ENCODE measurements at places on chromosomes 12 and 14. TPM values are rescaled to one million over a fixed set of nuclear protein-coding genes. Genes with fewer than 3 reads are reported as not detected.

GRCh38 chr12:61574339-61574738 lies 685.9 kb upstream of the USP15 start:
- no peak for DNase-seq

DNA sequence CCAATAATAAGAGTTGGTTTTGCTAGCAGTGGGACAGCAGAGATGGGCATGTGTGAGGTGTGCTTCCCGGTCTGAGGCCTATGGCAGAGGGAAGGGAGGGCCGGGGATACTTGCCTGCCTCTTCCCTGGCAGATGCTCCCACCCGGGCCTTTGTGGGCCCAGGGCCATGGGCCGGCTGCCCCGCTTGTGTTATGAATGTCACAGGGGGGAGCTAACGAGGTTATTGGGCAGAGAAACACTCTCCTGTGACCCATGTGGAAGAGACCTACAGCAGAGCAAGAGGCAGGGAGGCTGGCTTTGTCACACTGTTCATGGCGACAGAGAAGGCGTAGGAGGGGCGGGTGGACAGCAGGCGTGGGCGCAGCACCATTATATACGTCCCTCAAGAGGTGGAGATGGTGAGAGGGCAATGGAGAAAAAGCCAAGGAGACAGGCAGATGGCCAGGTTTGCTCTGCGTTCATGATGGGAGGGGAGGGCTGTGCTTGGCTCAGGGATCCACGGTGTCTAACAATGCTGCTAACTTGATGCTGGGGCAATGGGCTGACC lies 13.3 kb downstream of the CCND2 start:
- no peak for DNase-seq

DNA sequence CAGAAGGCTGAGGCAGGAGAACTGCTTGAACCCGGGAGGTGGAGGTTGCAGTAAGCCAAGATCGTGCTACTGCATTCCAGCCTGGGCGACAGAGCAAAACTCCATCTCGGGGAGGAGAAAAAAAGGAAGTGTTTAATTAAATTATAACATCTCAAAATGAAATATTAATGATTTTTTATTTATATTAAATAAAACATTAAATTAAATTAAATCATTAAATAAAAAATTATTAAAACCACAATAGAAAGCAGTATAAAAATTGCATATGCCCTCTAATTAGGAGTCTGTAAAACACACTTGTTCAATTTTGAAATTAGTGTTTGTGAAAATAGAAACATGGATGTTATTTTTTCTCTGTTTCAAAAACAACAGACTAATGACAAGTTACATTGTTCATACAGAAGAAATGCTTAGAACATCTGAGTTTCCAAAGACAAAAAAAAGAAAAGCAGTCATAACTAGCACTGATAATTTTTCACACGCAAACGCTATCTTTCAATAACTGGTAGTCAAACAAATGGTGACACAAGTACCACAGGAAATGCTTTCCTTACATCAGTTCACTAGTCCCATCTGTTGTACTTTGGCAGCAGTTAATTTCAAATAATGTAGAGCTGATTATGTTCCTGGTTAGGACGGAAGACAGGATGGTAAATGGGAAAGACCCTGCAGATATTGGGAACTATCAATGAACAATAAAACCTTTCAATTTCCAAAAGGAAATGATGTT lies 54.9 kb downstream of the HECTD4 start:
- DNase-seq, result no peak

DNA sequence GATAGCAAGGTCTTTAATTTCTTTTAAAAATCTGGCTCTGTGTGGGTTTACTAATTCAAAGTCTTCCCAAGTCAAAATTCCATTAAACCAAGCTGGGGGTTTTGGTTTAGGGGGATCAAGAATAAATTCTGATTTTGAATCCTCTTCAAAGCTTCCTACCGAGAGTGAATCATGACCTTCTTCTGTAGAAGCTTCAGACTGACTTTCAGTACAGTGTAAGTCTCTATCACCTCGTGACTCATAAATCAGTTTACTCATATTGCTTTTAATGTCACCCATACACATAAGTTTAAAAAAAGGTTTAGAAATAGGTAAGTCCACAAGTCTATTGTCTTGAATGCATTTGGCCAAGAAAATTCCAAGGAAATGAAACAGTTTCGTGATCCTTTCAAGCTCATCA lies 80.6 kb upstream of the STRN3 start:
- DNase-seq, result no peak

- DNase-seq, result no peak
These were observed 213.2 kb downstream of the C12orf50 start for GRCh38 chr12:87815771-87816585.

DNA sequence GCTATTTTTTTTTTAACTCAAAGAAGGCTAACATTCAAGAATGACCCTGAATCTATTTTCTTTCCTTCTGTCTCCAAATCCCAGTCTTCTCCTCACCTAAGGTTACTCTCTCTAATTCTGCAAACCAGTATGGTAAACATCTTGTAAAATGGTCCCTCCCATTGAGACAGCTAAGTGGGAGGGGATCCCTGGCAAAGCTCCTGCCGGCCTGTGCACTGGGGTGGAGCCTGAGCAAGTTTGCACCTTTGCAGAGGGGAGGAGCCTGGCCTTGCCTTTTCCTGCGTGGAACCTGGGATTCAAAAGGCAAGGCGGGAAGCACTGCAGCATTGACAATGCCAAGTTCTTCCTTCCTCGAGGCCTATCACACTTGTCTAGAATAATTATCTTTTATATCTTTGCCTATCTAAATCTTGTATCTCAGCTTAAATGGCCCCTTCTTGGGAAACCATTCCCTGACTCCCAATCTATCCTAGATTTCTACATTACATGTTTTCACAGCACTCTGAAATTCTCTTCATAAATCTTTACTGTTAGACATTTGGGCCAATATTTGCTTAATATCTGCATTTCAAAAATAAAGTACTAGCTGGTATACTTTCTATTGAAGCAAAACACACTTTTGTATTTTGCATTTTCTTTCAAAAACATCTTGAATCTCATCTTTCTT lies 83.0 kb downstream of the EPS8 start:
- DNase-seq, result peak; percentile 11

DNA sequence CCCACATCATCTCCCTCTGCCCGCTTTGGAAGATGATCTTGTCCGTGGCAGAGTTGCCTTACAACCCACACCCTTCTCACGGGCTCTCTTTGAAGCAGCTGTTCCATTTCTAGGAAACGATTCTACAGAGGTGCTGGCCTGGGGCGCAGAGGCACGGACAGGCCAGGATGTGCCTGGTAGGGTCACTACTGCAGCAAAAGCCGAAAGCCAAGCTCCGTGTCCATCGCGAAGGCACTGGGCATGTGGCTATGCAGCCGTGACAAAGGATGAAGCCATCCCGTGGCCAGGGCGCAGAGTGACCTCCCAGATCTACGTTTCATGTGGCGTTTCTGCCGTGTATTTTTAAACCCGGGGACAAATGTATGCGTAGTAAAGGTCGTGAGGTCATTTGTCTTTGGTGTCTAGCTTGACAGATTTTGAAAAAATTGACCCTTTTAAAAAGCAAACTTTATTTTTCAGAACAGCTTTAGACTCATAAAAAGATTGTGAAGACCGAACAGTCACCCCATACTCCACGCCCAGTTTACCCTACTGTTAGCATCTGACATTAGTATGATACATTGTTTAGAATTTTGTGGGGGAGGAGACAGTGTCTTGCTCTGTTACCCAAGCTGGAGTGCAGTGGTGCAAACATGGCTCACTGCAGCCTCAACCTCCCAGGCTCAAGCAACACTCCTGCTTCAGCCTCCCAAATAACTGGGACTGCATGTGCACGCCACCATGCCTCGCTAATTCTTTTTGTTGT lies 40.4 kb upstream of the NCOR2 start:
- DNase-seq, result no peak

- no peak for DNase-seq
These were observed 29.1 kb upstream of the ULK1 start for GRCh38 chr12:131865180-131865875.

DNA sequence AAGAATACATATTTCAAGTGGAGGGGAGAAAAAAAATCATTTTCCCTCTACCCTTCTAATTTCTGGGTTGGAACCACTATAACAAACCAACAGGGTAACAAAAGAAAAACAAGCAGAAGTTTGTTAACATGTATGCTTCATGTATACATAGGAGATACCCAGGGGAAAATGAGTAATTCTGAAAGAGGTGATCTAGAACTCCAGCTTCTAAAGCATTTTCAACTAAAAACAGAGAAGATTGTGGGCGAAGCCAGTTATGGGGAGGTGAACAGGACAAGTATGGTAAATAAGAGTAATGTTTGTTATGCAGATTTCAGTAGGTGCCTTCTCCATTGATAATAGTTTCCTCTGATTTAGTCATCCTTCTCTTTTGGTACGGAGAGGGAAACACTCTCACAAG lies 16.7 kb downstream of the FNTB start:
- no peak for DNase-seq

- peak; percentile 38 for DNase-seq
These were observed 41.4 kb downstream of the PLEKHG3 start for GRCh38 chr14:64745511-64746091.

DNA sequence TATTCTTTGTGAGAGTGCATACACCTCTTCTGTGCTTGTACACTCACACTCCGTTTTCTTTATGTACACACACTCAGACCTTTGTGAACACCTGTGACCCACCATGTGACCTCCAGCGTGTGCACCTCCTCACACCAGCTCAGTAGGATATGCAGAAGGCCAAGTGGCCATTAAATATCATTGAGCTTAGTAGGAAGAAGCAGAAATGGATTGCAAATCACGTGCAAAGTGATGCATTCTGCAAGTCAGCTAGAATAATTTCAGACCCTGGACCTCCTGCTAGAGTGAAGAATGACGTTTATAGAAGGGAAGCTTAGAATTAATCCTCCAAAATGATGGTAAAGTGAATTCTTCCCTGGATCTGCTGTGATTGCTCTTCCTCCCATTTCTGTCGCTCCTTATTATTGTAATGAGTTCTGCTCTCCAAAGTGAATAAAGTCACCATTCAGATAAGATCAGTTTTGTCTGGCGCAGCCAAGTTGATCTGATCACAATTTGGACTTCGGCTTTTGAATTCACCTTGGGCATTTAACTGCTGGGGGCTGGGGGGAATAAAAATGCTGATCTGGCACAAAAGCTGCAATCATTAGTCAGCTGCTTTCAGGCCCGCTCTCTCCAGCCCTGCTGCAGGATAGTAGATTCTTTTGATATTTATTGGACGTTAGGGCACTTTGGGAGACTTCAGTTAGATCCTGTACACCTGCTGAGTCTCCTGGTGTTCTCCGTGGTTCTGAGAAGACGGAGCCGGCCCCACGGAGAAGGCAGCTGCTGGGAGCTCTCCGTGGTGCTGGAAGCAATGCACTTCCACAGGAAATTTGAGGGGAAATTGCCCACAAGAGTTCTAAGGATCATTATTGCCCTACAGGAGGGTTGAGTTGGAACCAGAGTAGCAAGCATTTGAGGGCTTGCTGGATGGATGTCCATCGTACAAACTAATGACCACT lies 12.4 kb upstream of the NRXN3 start:
- DNase-seq, result peak; percentile 71

- no peak for DNase-seq
These were observed 372.2 kb downstream of the GXYLT1 start for GRCh38 chr12:41772478-41772877.

DNA sequence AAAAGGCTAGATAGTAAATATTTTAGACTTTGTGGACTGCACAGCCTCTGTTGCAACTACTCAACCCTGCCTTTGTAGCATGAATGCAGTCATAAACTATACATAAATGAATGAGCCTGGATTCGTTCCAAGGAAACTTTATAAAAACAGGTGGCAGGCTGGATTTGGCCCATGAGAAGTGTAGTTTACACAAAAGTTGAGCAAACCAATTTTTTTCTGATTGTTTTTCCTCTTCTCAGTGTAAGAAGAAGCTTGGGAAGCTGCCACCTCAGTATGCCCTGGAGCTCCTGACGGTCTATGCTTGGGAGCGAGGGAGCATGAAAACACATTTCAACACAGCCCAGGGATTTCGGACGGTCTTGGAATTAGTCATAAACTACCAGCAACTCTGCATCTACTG lies 9.5 kb downstream of the OAS1 start:
- DNase-seq, result no peak

DNA sequence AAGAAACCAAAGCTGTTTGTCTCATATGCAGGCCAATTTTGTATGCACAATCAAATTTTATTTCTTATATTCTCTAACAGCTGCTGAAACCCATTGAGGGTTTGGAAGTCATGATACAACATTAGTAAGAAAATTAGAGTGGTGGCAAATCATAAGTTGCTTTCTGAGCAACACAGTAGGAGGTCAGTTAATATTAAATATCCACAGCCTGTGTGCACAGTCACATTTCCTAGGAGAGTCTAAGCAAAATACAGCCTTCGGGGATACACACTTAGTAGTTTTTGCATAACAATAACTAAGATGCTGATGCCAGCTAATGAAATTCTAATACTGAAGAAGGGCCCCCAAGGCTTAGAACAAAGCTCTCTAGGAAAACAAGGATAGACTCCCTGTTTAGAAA lies 209.6 kb upstream of the E2F7 start:
- no peak for DNase-seq

BIN2 gene
- not detected for total RNA-seq

OVCH1 gene
- 0.06 TPM for total RNA-seq

EGLN3 gene
- 65.0 TPM for total RNA-seq

BCL11B gene
- 1.3 TPM for total RNA-seq

KRT71 gene
- not detected for total RNA-seq

Measured in neural progenitor cell (in vitro differentiated cells).